ENCODE measurements at places on chromosomes 5 and 9. TPM values are rescaled to one million over a fixed set of nuclear protein-coding genes. Genes with fewer than 3 reads are reported as not detected.

GRCh38 chr5:131745703-131746102 lies 51.1 kb downstream of the FNIP1 start:
- DNase-seq: no peak

GRCh38 chr5:107954254-107954653 lies 283.5 kb upstream of the EFNA5 start:
- no peak for DNase-seq

DNA sequence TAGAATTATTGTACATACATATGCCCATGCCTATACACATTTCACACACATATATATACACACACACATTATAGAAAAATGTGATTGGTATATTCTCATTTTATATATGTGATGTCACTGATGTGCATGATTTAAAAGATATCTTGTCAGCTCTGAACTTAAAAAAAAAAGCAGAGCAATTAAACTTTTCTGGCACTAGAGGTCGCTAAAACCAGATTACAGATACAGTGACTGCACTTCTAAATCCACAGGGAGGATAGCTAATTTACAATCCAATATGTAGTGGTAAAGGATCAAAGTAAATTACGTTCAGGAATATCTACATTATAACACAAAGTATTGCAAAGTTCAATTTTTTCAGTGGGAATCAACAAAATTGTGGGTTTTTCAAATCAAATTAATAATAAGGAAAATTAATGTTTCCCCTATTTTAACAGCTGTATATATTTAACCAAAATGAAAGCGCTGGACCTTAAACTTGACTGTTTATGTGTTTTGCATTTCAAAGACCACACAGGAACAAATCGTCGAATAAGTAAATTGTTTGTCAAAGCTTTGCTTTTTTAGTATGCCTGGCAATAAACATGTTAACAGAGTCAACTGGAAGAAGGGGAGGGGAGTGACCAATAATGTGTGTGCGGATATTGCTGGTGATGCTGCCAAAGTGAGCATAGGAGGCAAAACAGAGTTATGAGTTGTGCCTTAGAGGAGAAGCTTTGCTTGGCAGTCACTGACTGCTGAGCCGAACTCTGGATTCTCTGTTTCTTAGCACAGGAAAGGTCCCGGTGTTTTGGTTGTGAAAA lies 1201.4 kb upstream of the C9orf72 start:
- DNase-seq: no peak

- DNase-seq: no peak
These were observed 13.6 kb downstream of the AKNA start for GRCh38 chr9:114373960-114374730.

GRCh38 chr5:19531374-19531952 lies 456.5 kb downstream of the CDH18 start:
- no peak for DNase-seq

- DNase-seq: no peak
These were observed 316.5 kb downstream of the KCTD16 start for GRCh38 chr5:144487207-144487606.

RNF224 gene
- total RNA-seq: not detected

SCGB3A2 gene
- not detected for total RNA-seq
